Camera-type eye (tissue), 1 donor: ENCODE measurements at places on chromosomes 7 and 10. TPM values are rescaled to one million over a fixed set of nuclear protein-coding genes. Genes with fewer than 3 reads are reported as not detected.

The FAM25G gene
- not detected for total RNA-seq

The PFKP gene
- 50.0 TPM for total RNA-seq

The PTPRN2 gene
- 13.2 TPM for total RNA-seq

The CYP3A7 gene
- not detected for total RNA-seq

The PODXL gene
- 42.2 TPM for total RNA-seq

The SPDYE9 gene
- total RNA-seq, result not detected

The LRRN3 gene
- total RNA-seq, result 41.4 TPM

The NDUFB2 gene
- 252 TPM for total RNA-seq

The GUSB gene
- 50.9 TPM for total RNA-seq
